ENCODE measurements at places on chromosomes 5 and 9. TPM values are rescaled to one million over a fixed set of nuclear protein-coding genes. Genes with fewer than 3 reads are reported as not detected.

GRCh38 chr5:149455889-149456409, 76.9 kb upstream of the IL17B start:
- no peaks in the 10 kb centered on the region for H3K27me3 ChIP-seq
- DNase-seq: no peak
- H3K4me3 ChIP-seq: no peak overlapping the region
- peaks cover 28% of the 10 kb centered on the region for H3K4me1 ChIP-seq
- H3K27ac ChIP-seq: no peak overlapping the region

DNA sequence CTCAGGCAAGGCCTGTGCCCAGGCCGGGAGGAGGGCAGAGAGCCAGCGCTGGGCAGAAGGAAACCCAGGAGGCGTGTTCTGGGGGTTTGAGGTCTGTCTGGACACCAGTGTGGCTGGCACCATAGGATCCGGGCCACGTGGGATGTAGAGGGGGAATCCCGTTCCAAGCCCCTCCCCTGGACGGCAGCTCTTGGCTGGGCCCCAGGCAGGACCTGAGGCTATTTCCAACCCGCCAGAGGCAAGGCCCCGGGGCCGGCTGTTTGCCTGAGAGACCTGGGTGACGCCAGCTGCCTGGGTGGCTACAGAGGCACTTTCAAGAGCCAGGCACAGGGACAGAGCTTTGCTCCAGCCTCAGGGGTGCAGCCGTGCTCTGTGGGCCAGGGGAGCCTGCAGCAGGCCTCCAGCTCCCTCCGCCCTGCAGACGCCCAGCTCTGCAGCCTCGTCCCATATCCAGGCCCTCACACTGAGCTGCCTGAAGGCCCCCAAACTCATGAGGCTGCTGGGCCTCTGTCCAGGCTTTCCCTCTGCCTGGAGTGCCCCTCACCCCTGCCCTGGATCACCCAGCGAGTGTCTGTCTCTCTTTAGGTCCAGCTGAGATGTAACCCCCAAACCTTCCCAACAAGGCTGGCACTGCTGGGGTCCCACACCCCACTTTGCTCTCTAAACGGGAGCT, 56.6 kb upstream of the EGFL7 start:
- no peak overlapping the region for H3K27ac ChIP-seq
- no peak overlapping the region for H3K4me3 ChIP-seq
- H3K4me1 ChIP-seq: peaks cover 36% of the 10 kb centered on the region
- no peaks in the 10 kb centered on the region for H3K27me3 ChIP-seq
- no peaks in the 10 kb centered on the region for H3K36me3 ChIP-seq

DNA sequence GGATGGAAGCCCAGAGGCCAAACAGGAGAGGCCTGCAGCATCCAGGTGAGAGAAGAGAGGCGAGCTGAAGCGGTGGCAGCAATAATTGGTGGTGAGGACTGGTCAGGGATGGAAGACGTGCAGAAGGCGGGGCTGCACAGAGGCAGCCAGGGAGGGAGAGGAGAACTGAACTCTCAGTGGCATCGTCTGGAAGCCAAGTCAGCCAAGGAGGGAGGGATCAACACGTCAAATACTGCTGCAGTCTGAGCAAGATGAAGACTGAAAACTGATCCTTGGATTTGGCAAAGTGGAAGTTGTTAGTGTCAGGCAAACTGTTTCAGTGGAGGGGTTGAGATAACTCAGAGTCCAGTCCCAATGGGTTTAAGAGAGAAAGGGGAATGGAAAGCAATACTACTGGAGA, 145.4 kb downstream of the CDK5RAP2 start:
- no peaks in the 10 kb centered on the region for H3K27me3 ChIP-seq
- peak; percentile 27 for DNase-seq
- no peaks in the 10 kb centered on the region for H3K4me1 ChIP-seq
- H3K27ac ChIP-seq: no peak overlapping the region
- H3K36me3 ChIP-seq: no peaks in the 10 kb centered on the region

C5orf24 gene
- total RNA-seq: 24.2 TPM

All from colonic mucosa (tissue), 4 donors.